ENCODE measurements at places on chromosomes 11 and 22. TPM values are rescaled to one million over a fixed set of nuclear protein-coding genes. Genes with fewer than 3 reads are reported as not detected.
A peak's percentile ranks its signal among the peaks of the same experiment; 100 is the strongest.

GRCh38 chr11:44199298-44199697 lies 103.8 kb downstream of the EXT2 start:
- H3K4me1 ChIP-seq: no peaks in the 10 kb centered on the region
- no peaks in the 10 kb centered on the region for H3K36me3 ChIP-seq
- H3K4me3 ChIP-seq: no peak overlapping the region

DNA sequence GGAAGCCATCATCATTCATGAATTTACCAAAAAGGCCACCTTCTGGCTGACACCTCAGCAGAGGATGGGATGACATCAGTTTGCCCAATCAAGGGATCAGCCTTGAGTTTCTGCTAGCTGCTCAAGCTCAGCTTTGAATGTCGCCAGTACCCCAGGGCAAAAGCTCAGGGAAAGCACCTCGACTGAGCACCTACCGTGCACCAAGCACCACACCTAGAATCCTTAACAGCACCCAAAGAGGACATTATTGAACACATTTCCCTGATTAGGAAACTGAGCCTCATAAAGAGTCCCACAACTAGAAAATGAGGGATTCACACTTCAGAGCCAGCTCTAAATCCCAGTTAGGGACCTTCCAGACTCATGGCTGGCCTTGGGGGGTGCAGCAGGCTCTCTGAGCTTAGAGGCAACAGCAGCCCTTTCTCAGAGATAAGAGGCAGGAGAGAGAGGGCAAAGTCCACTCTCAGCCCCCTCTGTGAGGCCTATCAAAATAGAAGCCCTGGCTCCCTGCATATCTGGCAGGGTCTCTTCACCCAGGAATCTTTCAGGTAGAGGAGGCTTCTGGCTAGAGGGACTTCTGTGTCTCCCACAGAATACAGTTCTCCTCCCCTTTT lies 13.4 kb upstream of the DAGLA start:
- H3K27ac ChIP-seq: no peak overlapping the region
- DNase-seq: no peak
- no peaks in the 10 kb centered on the region for H3K36me3 ChIP-seq
- H3K4me3 ChIP-seq: no peak overlapping the region
- no peaks in the 10 kb centered on the region for H3K4me1 ChIP-seq
- H3K27me3 ChIP-seq: no peaks in the 10 kb centered on the region

- DNase-seq: no peak
- no peaks in the 10 kb centered on the region for H3K36me3 ChIP-seq
- no peak overlapping the region for H3K4me3 ChIP-seq
These were observed 976.0 kb downstream of the OPCML start for GRCh38 chr11:132556316-132556715.

DNA sequence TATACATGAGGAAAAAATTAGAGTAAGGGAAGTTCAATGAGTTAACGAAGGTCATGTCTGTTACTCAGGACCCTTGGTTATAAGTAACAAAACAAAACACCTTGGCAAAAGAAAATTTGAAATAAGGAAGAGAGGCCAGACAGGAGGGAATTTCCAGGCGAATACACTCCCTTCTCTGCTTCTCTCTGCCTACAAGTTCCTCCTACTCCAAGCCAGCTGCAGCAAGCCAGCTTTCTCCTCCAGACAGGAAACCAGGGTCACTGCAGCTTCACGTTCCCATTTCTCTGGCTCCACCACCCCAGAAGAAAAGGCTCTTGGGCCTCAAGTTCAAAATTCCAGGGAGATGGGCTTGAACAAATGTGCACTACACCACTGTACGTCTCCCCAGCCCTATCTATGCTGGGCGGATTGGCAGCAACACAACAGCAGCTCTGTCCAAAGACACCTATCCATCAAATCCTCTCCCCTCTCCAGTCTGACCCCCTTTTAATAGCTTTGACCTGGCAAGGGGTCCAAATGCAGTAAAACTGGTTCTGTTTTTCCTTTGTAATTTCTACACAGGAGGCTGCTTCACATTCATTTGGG lies 27.7 kb downstream of the SMCO4 start:
- H3K4me3 ChIP-seq: no peak overlapping the region
- no peaks in the 10 kb centered on the region for H3K36me3 ChIP-seq
- H3K4me1 ChIP-seq: peaks cover 5% of the 10 kb centered on the region
- no peak overlapping the region for H3K27ac ChIP-seq

GRCh38 chr22:17891481-17892167 lies 117.4 kb upstream of the BID start:
- peaks cover 12% of the 10 kb centered on the region for H3K4me1 ChIP-seq
- H3K4me3 ChIP-seq: no peak overlapping the region
- H3K27me3 ChIP-seq: no peaks in the 10 kb centered on the region
- H3K27ac ChIP-seq: no peak overlapping the region
- DNase-seq: no peak

GRCh38 chr11:99271527-99271926 lies 250.8 kb downstream of the CNTN5 start:
- no peaks in the 10 kb centered on the region for H3K27me3 ChIP-seq
- no peaks in the 10 kb centered on the region for H3K4me1 ChIP-seq
- no peaks in the 10 kb centered on the region for H3K36me3 ChIP-seq
- H3K4me3 ChIP-seq: no peak overlapping the region

GRCh38 chr11:75022296-75022695 lies 33.6 kb downstream of the NEU3 start:
- H3K4me3 ChIP-seq: no peak overlapping the region
- H3K4me1 ChIP-seq: peaks cover 16% of the 10 kb centered on the region
- H3K27ac ChIP-seq: peak overlapping the region; percentile 29
- DNase-seq: no peak
- H3K27me3 ChIP-seq: no peaks in the 10 kb centered on the region

DNA sequence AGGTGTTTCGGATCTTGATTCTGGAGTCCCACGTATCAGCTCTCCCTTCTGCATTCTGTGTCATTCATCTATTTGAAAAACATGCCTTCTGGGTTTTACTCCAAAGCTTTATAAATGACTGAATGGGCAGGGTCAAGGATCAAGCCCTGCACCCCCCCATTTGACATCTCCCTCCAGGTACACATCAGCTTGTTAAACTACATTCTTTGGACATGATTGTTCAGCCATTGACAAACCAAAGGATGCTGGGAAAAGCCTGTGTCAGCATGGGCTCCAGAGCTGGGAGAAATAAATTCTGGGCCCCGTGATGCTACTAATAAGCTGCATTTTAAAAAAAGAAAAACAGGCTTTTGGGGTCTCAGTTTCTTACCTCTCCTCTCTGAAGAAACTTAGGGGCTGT lies 103.7 kb downstream of the DSCAML1 start:
- H3K4me3 ChIP-seq: no peak overlapping the region
- no peaks in the 10 kb centered on the region for H3K36me3 ChIP-seq
- H3K27me3 ChIP-seq: no peaks in the 10 kb centered on the region
- DNase-seq: no peak
- H3K4me1 ChIP-seq: no peaks in the 10 kb centered on the region

Gene SERPING1
- 214 TPM for total RNA-seq

Data from adrenal gland (tissue), 19 donors.